ENCODE measurements at places on chromosomes 13 and 19. TPM values are rescaled to one million over a fixed set of nuclear protein-coding genes. Genes with fewer than 3 reads are reported as not detected.

- no peaks in the 10 kb centered on the region for H3K27me3 ChIP-seq
- no peak overlapping the region for H3K27ac ChIP-seq
- H3K36me3 ChIP-seq: no peaks in the 10 kb centered on the region
- DNase-seq: no peak
These were observed 267.9 kb upstream of the TSHZ3 start for GRCh38 chr19:31617010-31617585.

- H3K4me1 ChIP-seq: no peaks in the 10 kb centered on the region
- H3K27me3 ChIP-seq: no peaks in the 10 kb centered on the region
- H3K4me3 ChIP-seq: no peak overlapping the region
These were observed 4.5 kb downstream of the PPP1R12C start for GRCh38 chr19:55112777-55113569.

ZIC5 gene
- total RNA-seq: 52.7 TPM

GRCh38 chr19:50972795-50973376, 3.5 kb upstream of the KLK6 start:
- H3K27me3 ChIP-seq: no peaks in the 10 kb centered on the region
- DNase-seq: no peak
- no peaks in the 10 kb centered on the region for H3K36me3 ChIP-seq
- H3K4me3 ChIP-seq: no peak overlapping the region
- peaks cover 19% of the 10 kb centered on the region for H3K4me1 ChIP-seq

DNA sequence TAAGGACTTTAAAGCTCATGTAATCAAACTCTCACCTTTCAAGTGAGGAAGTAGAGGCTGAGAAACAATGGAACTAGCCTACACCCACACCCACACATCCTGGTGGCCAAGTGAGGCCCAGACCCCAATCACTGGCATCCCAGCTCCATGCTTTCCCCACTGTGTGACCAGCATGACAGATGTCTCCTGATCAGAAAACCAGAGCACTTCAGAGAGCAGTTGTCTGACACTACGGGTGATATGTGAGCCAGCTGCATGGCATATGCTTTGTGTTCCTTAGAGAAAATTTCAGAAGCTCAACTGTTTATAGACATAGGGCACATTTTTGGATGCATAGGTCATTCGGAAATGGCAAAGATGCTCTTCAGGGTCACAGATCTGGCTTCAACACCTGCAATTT, 315.2 kb downstream of the NDFIP2 start:
- H3K4me1 ChIP-seq: no peaks in the 10 kb centered on the region
- H3K36me3 ChIP-seq: no peaks in the 10 kb centered on the region

DNA sequence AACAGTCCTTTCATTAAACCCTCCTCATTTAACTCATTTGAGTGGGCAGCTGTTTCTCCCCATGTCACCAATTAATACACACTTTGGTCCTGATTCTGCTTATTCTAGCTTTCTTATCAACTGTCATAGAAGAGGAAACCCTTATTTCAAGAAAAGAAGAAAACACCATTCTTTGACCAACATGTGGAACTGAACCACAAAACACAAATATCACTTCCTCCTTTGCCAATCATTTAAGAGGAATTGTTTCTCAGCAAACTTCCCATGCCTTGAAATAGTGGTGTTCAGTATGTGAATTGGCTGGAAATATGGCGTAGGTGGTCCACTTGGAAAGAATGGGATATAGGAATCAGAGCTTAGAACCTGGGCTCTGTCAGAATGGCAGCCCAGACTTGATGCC, 20.4 kb downstream of the MBD3L2B start:
- H3K4me3 ChIP-seq: no peak overlapping the region
- H3K4me1 ChIP-seq: no peaks in the 10 kb centered on the region
- no peak for DNase-seq

MADCAM1 gene
- total RNA-seq: 3.0 TPM

DNA sequence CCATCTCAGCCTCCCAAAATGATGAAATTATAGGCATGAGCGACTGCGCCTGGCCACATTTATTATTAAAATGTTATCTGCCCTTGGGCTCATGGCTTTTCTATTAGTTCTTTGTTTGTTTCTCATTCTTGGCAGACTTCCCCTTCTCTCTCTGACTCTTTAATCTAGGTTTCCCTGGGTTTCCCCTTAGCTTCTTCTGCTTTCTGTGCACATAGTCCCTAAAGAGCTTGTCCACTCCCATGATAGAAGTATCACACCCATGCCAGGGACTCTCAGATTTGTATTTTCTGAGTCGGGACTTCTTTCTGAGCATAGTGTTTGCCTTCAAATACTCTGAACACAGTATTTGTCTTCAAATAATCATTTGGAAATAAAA, 38.6 kb upstream of the ITM2B start:
- DNase-seq: no peak
- H3K4me3 ChIP-seq: no peak overlapping the region
- H3K27ac ChIP-seq: no peak overlapping the region
- H3K4me1 ChIP-seq: no peaks in the 10 kb centered on the region

GRCh38 chr13:30299786-30300185, 7.6 kb downstream of the KATNAL1 start:
- H3K4me1 ChIP-seq: no peaks in the 10 kb centered on the region
- no peaks in the 10 kb centered on the region for H3K36me3 ChIP-seq
- no peak for DNase-seq
- no peaks in the 10 kb centered on the region for H3K27me3 ChIP-seq
- no peak overlapping the region for H3K27ac ChIP-seq
- H3K4me3 ChIP-seq: no peak overlapping the region

GRCh38 chr13:41326661-41327060, 15.6 kb downstream of the NAA16 start:
- no peak overlapping the region for H3K27ac ChIP-seq
- H3K4me1 ChIP-seq: no peaks in the 10 kb centered on the region
- H3K4me3 ChIP-seq: no peak overlapping the region
- DNase-seq: no peak
- H3K27me3 ChIP-seq: no peaks in the 10 kb centered on the region

NLRP7 gene
- total RNA-seq: 0.96 TPM

GRCh38 chr19:48918801-48919247, 14.7 kb upstream of the DHDH start:
- peaks cover 7% of the 10 kb centered on the region for H3K36me3 ChIP-seq
- H3K27me3 ChIP-seq: no peaks in the 10 kb centered on the region
- H3K4me3 ChIP-seq: no peak overlapping the region
- no peak overlapping the region for H3K27ac ChIP-seq

DNA sequence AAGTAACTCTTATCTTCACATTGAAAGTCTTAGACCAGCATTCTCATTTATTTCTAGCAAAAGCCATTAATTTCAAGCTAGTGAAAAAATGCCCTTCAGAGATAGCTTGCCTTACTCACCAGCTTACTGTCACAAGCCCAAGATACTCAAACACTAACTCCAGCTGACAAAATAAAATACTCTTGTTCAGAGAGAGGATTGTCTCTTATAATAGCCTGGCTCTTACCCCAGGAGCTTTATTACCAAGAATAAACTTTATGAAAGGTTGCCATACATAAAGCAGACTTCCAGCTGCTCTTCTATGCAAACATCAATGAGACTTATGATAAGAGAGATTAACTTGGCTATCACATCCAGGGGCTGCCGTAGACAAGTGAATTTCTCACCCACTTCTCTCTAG, 53.6 kb downstream of the XPO4 start:
- H3K36me3 ChIP-seq: peaks cover 2% of the 10 kb centered on the region
- no peak for DNase-seq
- no peaks in the 10 kb centered on the region for H3K4me1 ChIP-seq

DNA sequence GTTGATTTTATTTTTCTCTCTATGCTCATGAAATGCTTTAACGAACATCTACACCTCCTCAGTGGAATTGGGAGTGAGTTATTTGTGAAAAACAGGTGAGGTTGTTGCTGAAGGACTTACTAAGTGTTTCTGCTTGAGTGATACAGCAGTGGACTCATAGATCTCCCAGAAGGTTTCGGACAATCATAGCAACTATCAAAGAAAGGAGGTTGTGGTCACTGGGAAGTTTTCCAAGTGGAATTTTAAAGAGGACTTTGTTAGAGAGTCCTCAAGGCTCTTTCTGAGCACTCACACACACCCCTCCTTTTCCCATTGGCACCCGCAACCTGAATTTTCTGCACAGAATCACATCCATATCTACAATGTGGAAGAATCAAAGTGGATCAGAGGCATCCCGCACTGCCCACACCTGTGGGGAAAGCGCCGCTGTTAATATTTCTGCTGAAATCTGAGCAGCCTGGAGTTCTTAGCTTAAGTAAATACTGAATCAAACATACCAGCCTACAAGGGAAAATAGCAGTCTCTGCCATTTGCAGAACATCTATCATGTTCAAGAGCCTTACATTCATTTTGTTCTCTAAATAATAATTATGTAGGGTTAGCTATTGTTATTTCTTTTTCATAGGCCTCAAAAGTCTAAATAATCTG, 719.4 kb downstream of the DIAPH3 start:
- no peaks in the 10 kb centered on the region for H3K27me3 ChIP-seq
- peaks cover 10% of the 10 kb centered on the region for H3K4me1 ChIP-seq
- no peak for DNase-seq
- H3K36me3 ChIP-seq: no peaks in the 10 kb centered on the region
- H3K4me3 ChIP-seq: no peak overlapping the region

HCST gene
- total RNA-seq: 1.1 TPM

PLA2G4C gene
- 17.5 TPM for total RNA-seq

- H3K27me3 ChIP-seq: no peaks in the 10 kb centered on the region
- H3K4me1 ChIP-seq: no peaks in the 10 kb centered on the region
- H3K36me3 ChIP-seq: no peaks in the 10 kb centered on the region
- no peak overlapping the region for H3K27ac ChIP-seq
These were observed 445.6 kb downstream of the KCTD12 start for GRCh38 chr13:76440568-76440967.

LAIR1 gene
- total RNA-seq: not detected

DNA sequence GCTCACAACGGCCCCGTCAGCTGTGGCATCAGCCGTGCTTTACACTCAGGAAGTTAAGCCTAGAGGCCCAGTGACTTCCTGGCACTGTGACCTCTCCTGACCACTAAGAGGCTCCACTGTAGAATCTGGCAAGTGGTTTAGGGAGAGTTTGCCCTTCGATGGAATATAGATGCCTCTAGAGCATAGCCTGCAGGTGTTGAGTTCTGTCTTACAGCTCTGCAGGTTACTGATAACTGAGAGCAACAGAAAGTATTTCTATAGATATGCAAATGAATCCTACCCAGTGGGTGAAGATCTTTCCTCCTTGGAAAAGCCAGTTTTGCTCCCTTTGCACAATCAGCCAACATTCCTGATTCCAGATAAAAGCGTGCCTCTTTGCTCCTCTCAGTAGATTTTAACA, 35.8 kb downstream of the ATP12A start:
- H3K27ac ChIP-seq: no peak overlapping the region
- 0 out of 2 replicates have a peak overlapping the region, but pooled peaks have one; percentile 17 for H3K4me3 ChIP-seq
- peaks cover 7% of the 10 kb centered on the region for H3K4me1 ChIP-seq
- no peak for DNase-seq
- no peaks in the 10 kb centered on the region for H3K36me3 ChIP-seq

- DNase-seq: no peak
- no peak overlapping the region for H3K4me3 ChIP-seq
- no peaks in the 10 kb centered on the region for H3K36me3 ChIP-seq
- no peaks in the 10 kb centered on the region for H3K27me3 ChIP-seq
These were observed 9.5 kb upstream of the SLC1A5 start for GRCh38 chr19:46797881-46798280.

DNA sequence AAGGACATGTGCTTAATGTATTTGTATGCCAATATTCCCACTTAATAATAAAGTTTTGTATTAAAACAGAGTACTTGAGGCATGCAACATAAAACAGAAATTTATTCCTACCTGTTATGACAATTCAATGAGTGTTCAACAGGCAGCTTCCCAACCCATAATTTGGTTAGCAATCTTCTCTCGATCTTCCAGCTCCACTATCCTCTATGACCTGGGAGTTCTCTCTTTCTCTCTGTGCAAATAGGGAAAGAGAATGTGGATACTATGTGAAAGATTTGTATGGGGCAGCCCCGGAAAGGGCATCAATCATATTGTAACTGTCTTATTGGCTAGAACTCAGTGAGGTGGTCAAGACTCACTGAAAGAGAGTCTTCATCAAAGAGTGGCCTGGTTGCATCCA, 644.9 kb upstream of the PCDH20 start:
- H3K4me1 ChIP-seq: no peaks in the 10 kb centered on the region
- H3K27ac ChIP-seq: no peak overlapping the region
- no peaks in the 10 kb centered on the region for H3K36me3 ChIP-seq
- no peak for DNase-seq

DNA sequence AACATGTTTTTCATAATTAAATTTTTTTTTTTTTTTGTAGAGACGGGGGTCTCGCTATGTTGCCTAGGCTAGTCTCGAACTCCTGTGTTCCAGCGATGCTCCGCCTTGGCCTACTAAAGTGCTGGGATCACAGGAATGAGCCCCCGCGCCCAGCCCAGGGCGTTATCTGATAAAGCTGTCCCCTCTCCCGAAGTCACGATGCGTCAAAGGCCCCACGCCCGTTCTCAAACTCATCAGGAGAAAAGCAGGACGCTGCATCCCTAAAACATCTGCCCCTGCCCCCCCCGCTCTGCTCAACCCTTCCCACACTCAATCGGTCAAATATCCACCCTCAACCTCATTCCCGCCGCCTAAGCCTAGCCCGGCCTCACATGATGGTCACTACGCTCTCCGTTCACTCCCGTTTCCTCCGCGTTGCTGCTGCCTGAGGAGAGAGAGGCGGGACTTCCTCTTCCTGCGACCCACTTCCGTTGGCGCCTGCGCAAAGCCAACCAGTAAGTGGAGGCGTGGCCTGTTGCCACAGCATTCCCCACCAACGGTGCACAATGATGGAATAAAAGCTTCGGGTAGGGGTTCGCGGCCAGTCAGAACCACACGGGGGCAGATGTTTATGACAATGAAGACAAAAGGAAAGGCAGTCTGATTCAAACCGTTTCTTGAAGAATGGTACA, at the start of gene SNRPD2:
Gene SNRPD2 (minus strand): TSS at position 438 of the 671 bp plus-strand sequence. CDS start 65 bp downstream, at position 373.
- no peaks in the 10 kb centered on the region for H3K4me1 ChIP-seq
- no peaks in the 10 kb centered on the region for H3K27me3 ChIP-seq
- peak; percentile 97 for DNase-seq
- H3K27ac ChIP-seq: peak within 1 kb of the TSS; percentile 79
- H3K4me3 ChIP-seq: peak within 1 kb of the TSS; percentile 88

DNA sequence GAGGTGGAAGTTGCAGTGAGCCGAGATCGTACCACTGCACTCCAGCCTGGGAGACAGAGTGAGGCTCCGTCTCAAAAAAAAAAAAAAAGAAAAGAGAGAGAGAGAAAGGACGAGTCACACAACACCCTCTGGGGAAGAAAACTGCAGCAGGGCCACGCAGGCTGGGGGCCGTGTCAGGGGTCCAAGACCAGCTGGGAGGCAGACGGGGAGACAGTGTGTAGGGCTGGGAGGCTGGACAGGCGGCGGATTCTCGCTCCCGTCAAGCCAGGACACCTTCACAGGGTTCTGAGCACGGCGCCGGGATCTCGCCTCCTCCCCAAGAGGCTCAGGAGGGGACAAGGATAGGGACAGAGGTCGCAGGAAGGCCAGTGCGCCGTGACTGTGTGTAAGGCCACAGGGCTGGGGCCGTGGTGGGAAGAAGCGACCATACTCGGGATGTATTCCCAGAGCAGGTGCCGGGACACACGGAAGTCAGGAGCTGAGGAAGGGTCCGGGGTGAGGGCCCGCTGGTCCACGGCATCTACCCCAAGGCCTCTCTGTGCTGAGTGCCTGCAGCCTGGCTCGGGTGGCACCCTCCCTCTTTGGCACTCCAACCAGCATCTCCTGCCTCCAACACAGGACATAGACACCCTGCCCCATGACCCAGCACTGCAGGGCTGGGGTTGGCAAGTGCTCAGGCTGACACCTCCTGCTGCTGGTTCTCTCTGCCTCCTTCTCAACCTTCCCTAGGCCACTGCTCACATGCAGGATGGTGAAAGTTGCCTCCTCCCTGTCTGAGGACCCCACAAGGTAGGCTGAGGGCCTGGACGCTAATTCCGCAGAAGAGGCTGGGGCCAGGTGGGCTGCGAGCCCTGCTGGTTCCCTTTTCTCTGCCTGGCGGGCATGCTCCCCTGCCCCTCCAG, 21.2 kb downstream of the ZNF787 start:
- H3K4me3 ChIP-seq: no peak overlapping the region
- DNase-seq: no peak
- no peaks in the 10 kb centered on the region for H3K27me3 ChIP-seq
- no peak overlapping the region for H3K27ac ChIP-seq
- no peaks in the 10 kb centered on the region for H3K4me1 ChIP-seq
- H3K36me3 ChIP-seq: peaks cover 20% of the 10 kb centered on the region

KCNJ14 gene
- total RNA-seq: 1.0 TPM

ELSPBP1 gene
- not detected for total RNA-seq

All from H1 (cell line).